ENCODE measurements at places on chromosomes 7 and 10.

- no peak for DNase-seq
Measured at GRCh38 chr7:7979558-7979957, 11.0 kb downstream of the GLCCI1 start.

DNA sequence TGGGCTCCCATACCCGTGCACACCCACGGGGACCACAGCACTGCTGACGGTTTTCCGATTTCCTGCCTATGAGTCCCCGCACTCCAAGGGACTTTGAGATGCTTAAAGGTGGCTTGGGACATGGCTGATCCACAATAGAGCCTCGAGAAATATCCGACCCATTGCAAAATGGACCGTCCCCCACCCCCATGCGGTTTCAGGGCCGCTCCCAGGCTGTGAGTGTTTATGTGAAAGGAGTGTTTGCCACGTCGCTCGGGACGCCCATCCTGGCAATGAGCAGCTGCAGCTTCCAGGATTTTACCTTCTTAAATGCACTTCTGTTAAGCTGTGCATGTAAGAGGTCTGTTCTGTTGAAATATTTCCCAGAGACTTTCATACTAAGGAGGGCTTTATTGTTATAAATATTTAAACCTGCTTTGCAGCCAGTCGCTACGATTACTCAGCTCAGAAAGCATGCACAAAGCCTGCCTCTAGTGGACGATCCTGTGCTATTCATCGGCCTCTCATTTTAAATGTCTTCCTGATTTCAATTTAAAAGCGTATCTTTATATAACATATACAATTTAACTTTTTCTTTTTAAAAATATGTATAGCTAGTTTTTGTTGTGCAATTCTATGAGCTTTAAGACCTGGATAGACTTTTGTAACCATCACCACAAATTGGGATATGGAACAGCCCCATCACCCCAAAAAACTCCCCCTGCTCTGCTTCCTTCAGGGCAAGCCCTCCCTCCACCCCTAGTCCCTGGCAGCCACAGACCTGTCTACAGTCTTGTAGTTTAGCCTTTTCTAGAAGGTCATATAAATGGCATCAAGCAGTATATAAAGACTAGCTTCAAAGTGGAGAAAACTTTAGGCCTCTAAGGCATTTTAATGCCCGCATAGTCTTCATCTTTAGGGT is 418.3 kb downstream of the PAXIP1 start:
- no peak for DNase-seq

DNA sequence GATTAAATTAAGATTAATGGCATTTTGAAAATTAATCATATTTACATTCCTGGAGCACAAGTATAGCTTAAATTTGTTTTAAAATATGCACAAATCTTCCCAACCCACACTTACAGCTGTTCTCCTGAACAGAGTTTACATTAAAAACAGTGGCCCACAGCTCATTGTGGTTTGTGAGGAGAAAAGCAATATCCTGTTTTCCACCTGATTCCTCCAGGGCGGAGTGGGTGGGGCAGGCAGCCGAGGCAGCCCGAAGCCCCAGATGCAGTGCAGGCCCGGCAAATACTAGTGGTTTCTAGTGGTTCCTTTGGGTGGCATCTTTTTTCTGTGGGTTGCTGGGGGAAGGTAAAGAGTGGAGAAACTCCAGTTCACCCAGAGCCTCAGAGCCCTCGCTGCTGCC is 280.8 kb downstream of the ARHGAP12 start:
- DNase-seq: no peak

- DNase-seq: no peak
Measured at GRCh38 chr7:101167645-101168411, 2.5 kb upstream of the VGF start.

DNA sequence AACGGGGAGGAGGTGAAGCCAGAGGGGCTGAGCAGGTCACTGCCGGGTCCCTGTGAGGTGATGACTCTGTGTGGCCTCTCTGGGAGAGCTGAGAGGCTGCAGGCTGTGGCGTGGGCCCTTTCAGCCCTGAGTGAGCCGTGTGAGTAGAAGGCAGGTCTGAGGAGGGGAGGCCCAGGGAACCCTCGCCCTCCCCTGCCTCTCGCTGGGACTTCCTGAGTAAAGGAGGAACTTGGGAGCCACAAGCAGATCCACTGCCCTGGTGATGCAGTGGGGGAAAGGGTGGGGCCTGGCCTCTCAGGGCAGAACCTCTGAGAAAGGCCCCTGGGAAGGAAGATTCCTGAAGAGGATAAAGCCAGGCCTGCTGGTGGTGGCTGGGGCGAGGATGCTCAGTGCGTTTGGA is 22.8 kb downstream of the EEPD1 start:
- no peak for DNase-seq

- no peak for DNase-seq
Measured at GRCh38 chr7:93476491-93477344, 97.8 kb downstream of the CALCR start.

GRCh38 chr7:154903083-154903731 is 99.7 kb downstream of the PAXIP1 start:
- DNase-seq: no peak

- no peak for DNase-seq
Measured at GRCh38 chr7:5662828-5663227, 118.6 kb downstream of the RNF216 start.

GRCh38 chr7:167090-167855 is 25.1 kb upstream of the FAM20C start:
- DNase-seq: no peak

DNA sequence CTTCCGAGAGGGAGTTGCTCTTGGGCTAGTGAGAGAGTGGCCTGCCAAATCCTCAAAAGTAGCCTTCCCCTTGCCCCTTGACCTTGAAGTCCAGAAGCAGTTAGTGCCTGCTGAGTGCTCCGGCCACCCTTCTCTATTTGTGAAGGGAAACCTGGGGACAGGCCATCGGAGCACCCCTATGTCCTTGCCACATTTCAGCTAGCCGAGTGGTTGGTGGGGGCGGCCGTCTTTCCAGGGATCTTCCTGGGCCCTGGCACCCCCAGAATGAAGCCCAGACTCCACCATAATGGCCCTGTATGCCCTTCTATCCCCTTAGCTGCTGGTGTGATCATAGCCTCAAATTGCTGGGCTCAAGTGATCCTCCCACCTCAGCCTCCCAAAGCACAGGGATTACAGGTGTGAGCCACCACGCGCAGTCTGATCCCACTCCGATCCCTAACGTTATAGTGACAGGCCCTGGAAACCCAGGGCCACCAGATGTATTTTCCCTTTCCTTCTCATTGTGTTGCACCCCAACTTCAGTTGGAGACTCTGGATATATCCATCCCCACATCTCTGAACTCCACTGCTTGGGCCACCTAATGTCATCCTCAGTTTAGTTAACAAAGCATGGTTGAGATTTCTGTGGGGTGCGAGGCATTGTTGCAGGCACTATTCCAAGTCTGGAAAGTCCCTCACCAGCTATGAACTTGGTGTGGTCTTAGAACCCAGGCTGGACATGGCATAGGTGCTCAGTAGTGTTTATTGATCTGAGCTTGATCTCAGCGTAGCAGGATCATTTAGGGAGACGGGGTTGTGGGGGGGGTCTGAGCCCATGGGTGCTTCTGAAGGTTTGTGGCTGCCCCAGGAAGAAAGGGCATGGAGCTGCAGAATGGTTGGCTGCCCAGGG is 1.6 kb downstream of the TSPAN14 start:
- DNase-seq: no peak

- no peak for DNase-seq
Measured at GRCh38 chr10:114174695-114175188, 739 bp upstream of the CCDC186 start.

DNA sequence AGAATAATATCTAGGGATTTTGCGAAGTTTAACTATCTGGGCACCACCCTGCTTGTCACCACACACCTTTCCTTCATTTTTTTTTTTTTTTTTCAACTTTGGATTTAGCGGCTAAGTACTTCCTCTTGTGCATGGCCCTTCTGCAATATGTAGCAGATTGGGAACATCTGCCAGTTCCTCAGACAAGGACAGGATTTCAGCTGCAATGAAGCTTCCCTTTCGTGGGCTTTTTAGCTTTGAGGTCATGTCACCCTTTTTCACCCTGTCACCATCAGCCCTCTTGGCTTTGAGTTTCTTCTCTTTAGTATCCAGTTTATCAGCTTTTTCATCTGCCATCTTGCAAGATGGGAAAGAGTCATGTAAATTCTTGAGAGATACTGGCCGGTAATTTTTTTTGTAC is 81.6 kb upstream of the ETV1 start:
- no peak for DNase-seq

DNA sequence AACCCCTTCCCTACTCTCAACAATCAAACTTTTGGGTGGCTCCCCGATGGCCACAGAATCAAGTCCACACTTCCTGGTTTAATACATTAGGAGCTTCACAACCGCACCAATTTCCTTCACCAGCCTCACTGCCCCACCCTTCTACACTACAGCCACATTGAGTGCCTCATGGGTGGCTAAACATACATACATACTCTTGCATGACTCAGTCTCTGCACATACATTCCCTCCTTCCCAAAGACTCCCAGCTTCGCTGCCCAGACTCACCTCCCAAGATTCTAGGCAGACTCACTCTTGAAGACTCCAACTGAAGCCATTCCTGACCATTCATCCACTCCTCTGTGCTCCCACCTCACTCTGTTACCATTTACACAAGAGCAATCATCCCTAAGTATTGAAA is 15.9 kb downstream of the VPS41 start:
- DNase-seq: no peak

DNA sequence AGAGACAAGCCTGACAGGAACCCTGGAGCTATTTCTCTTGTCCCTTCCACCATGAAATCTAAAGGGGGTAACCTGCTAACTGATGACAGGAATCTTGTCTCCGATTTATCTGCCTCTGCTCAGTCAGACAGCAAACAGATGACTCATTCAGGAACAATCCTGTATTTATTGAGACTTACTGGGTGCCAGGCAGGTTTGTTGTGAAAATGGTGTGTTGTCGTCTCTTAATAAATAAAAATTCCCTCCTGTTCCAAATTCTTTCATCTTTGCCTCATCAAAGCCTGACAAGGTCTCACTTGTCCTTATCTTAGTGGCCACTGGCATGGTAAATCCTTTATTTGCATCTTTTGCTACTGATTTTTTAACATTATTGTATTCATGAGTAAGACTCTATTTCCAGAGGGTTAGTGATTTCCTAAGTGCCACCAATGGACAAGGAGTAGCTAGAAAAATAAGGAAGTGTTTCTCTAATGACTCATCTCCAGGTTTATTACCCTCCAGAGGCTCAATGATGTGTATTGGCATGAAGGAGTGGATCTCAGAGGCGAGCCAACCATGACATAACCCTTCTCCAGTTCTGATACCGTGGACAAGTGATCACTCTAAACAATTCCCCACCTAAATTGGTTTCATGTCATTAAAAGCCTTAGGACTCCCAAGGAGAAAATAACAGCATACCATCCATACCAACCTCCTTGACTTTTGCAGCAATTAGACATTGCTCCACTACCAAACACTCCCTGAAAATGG is 724.0 kb downstream of the GRID1 start:
- DNase-seq: no peak

- DNase-seq: no peak
Measured at GRCh38 chr7:36207451-36208291, 54.6 kb downstream of the EEPD1 start.

DNA sequence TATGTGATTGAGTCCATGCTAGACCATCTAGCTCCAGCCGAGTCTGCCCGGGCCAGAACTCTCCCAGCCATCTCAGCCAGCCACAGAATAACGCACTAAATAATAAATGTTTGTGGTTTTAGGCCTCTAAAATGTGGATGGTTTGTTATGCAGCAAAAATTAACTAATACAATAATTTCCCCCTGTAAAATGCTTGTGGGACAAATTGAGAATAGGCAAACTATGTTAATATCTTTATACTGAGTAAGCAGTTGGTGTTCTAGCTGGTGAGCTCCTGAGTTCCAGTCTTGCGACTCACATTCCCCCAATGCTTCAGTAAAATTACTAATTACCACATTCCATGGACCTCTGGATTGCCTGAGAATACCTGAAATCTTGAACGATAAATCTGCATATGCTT is 316.8 kb upstream of the NFE2L3 start:
- no peak for DNase-seq

DNA sequence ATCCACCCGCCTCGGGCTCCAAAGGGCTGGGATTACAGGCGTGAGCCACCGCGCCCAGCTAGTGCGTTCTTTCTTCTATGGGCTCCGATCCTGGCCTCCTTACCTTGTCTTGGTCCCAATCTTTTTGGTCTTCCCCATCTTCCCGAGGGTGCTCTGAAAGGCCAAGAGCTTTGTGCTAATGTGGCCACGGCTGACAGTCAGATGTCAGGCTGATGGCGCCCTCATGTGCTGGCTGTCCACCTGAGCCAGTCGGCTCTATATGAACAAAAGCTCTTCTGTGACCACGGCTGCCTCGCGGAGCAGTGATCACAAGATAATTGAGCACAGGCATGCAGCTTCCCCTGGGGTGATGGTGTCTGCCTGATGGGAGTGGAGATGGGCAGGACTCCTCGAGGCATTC is 11.0 kb upstream of the AHCYL2 start:
- DNase-seq: no peak

- no peak for DNase-seq
Measured at GRCh38 chr10:117549100-117549585, 6.6 kb downstream of the EMX2 start.

DNA sequence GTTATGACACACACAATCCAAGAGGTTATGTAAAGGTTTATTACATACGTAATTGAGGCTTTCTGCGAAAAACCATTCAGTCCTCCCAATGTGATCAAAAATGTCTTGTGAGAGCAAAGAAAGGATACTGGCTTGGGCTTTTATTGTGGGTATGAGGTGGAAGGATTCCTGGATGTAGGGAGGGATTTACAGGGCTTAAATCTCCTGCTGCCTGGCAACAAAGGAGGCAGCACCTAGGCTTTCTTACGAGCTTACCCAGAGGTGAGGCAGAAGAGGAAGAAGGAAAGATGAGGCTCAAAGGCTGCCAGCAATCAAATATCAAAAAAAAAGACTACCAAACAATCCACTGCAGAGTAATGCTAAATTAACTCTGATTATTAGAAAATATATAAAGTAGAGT is 1149.5 kb upstream of the POT1 start:
- no peak for DNase-seq

- no peak for DNase-seq
Measured at GRCh38 chr7:42698600-42699374, 213.1 kb downstream of the C7orf25 start.

GRCh38 chr7:12054830-12055229 is 156.3 kb upstream of the TMEM106B start:
- no peak for DNase-seq

DNA sequence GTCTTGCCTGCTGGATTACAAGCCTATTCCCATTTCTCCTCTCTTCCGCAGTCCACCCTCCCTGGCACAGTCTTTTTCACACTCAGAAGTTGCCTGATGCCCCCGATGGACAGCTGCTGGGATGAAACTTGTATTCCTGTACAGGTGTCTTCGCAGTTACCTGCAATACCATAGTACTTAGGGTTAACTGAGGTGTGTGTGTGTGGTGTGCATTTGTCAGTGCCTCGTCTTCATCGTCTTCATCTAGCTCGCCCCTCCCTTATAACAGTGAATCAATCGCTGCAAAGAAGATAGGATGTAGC is 11.0 kb downstream of the NXPH1 start:
- no peak for DNase-seq

Measured in effector CD8-positive, alpha-beta T cell (primary cell).